ENCODE measurements at places on chromosomes 5 and 9.

DNA sequence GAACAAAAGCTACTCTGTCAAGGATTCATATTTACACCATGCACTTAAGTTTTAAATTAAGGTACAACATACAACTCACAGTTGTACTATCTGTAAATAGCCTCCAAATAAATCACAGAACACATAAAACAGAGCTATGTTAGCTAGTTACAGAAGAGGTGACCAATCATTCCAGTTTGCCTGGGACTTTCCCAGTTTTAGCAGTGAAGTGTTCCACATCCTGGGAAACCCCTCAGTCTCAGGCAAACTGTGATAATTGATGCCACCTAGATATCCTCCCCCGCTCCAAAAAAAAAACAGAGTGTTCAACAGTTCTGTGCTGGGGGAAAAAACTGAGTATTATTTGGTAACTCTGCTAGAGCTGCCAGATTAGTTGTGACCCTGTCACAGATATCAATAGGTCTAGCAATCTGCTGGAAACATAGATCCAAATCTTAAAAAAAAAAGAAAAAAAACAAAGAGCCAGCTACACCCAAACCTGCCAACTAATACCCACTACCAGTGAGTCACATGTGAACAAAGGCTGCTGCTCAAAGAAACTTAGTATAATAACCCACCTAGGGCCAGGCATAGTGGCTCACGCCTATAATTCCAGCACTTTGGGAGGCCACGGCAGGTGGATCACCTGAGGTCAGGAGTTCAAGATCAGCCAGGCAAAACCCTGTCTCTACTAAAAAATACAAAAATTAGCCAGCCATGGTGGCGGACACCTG, 5.7 kb downstream of the TBCA start:
- DNase-seq = no peak

- no peak for DNase-seq
Measured at GRCh38 chr5:84436866-84437265, 52.2 kb upstream of the EDIL3 start.

DNA sequence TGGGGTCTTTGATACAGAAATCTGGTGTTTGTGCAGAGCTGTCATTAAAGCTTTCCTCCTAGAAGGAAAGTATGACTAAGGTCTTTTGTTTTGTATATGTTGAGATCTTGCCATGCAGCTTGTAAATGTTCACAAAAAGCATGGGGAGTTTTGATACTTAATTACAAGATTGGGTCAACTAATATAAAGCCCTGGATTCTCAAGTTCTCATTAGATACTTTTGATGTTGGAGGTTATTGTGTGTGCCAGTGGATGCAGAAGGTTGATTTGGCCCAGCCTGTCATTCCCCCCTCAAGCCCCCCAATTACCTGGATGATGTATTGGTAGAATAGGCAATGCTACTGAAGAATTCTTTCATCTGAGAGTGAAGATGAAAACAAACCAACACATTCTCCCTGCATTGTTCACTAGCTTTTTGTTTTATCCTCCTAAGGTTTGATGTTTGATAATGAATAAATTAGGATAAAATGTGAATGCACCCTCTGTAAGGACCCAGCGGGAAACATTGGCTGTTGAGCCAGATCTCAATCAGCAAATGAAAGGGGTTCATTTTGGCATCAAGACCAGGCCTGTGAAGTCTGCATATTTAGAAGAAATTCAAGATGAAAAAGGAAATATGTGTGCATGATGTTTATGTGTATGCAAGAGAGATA, 61.9 kb upstream of the ADAMTS19 start:
- DNase-seq = no peak

DNA sequence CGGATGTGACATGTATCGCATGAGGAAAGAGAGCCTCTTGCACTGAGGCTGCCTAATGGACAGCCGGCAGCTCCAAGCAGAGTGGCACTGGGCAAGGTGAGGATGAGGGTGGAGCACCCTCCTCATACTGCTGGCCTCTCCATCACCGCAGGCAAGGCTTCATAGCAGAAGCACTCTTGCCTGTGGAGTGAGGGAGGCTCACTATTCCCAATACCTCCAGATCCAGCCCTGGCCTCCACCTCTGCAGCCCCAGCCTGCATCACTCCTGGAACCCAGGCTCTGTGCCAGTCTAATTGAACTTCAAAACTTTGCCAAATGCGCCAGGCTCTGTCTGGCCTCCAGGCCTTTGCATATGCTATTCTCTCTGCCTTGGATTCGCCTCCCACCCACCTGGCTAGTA, 29.7 kb upstream of the ARAP3 start:
- DNase-seq = no peak

GRCh38 chr5:157324237-157324636, 58.3 kb downstream of the CYFIP2 start:
- peak; percentile 12 for DNase-seq

GRCh38 chr9:90783552-90783951, 18.1 kb upstream of the SYK start:
- DNase-seq = no peak

DNA sequence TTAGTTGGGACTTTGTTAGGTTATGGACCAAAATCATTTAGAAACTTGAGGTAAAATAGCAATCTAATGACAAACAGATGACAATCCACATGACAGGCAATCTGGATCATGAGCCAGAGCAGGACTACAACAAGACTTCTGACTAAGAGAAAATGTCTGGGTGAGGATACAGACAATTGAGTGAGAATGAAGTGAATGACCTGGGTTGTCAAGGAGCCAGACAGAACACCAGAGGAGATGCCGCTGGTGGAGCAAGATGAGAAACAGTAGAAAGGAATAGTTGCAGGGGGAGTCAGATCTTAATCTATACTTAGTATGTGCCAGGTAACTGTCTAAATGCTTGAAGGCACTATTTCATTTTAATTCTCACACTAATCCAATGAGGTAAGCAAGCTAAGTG, 277.8 kb downstream of the PRELID2 start:
- DNase-seq = no peak

DNA sequence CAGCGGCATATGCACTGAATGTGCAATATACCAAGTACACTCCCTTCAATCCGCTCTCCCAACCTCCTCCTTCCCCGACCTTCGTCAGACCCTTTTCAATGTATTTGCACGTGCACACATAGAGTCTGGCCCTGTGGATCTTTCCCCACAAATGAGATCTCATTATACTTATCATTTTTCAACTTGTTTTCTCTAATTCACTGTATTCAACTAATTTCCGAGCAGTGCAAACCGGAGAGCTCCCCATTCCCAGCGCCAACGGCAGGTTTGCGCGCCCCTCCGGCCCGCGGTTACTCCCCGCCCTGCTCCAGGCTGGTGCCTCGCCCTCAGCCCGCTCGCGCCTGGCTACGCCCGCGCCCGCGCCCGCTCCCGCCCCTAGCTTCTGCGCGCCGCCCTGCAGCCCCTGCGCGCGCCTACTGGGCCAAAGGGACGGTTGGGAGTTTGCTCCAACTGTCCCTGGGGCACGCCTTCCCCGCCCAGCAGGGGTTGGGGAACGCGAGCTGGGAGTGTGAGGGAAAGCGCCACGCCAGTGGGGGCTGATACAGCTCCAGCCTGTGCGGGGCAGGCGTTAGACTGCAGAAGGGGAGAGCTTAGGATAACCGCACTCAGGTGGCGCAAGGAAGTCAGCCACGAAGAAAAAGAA, 3.3 kb upstream of the CDC20B start:
- DNase-seq = no peak

DNA sequence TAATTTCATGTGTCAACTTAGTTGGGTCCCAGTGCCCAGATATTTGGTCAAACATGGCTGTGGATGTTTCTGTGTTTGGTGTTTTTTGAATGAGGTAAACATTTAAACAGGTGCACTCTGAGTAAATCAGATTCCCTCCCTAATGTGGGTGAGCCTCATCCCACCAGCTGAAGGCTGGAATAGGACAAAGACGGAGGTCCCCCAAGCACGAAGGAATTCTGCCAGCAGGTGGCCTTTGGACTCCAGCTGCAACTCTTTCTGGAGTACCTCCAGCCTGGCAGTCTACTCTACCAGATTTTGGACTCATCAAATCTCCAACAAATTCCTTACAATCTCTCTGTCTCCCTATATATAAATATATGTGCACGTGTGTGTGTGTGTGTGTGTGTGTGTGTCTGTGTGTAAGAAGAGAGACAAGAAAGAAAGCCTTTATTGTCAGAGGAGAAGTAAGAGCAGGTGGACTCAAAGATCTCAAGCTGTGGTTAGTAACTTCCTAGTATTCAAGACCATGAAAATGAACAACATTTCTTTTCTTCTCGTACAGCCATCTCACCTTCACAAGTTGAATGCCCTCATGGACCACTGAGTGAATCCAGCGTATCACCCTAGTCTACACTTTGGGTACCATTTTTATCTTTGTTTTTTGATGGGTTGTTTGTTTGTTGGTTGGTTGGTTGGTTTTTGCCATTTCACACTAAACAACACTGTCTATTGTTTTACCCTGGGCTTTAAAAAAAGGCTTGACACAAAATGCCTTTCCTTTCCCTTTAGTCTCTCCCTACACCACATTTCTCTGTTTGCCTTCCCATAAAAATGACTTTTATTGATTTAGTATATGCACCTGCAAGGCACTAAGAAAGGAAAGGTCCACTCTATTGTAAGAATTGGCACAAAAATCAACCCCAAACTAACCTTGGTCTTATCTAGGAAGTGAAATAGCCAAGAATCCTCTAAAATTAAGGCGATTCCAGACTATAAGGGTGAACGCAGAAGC, 118.7 kb downstream of the TENT4A start:
- no peak for DNase-seq

DNA sequence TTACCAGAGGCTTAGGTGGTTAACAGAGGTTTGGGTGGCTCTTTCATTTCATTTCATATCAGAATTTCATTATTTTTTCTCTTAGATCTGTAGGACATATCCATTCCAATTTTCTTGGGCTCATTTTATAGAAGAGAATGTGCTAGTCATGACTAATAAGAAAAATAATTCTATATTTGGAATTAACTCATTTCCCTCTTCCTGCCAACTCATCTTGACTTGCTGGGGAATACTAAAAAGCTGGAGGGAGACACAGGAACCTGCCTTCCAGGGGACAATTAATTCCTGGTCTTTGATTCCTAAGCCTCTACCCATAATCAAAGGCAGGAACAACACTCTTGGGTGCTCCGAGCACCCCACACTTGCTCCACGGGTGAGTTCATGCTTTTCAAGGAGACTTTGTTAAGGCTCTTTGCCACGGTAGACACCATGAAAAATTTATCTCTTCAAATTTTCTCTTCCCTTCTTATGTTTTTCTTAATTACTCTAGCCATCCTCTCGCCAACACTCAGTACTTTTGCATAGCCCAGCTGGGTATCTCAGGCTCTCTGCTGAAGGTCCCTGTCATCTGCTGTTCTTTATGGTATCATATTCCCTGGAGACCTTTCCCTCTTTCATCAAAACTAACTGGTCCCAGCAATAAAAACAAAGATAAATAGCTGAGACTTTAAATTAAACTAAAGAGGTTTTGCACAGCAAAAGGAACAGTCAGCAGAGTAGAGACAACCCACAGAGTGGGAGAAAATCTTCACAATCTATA, 273.9 kb downstream of the NPR3 start:
- DNase-seq = peak; percentile 10

GRCh38 chr5:89105836-89106235, 222.9 kb upstream of the MEF2C start:
- DNase-seq = no peak

DNA sequence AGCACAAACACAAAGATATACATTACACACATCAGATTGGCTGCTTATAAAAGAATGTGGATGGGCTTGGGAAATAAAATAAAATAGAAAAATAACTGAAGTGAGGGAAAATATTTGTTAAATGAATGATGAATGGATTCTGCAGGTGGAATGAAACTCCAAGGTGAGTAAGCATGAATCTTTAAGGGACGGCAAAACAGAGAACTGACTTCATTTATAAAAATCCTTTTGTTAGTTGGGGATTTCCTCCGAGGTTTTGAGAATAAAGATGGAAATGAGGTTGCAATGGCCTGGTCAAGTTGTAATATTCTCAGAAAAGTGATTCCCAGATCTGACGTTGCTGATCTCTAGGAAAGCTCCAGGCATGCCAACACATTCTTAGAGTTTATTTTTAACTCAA, 20.9 kb upstream of the SEMA6A start:
- DNase-seq = no peak

DNA sequence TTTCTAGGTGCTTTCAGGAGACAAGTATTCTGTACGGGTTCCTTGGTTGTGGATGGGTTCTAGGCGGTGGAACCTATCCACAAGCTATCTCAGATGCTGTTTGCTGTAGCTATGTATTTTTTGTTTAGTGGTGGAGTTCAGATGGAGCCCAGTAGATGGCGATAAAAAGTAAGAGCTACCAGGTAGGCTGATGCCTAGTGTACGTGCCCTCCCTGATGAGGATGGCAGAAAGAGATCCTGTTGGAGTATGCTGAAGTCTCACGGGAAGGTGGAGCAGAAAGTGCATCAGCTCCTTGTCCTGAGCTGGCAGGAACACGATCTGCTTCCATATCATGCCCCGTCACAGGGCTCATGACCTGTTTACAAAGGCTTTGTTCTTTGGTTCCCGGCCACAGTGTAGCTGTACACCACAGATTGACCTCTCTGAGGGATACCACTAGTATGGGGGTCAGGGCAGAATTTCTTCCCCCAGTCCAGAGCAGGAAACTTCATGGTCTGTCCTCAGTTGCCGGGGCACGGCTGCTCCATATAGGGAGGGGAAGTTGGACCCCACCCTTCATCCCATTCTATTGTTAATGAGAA, 12.6 kb upstream of the UGT3A2 start:
- DNase-seq = peak; percentile 71

DNA sequence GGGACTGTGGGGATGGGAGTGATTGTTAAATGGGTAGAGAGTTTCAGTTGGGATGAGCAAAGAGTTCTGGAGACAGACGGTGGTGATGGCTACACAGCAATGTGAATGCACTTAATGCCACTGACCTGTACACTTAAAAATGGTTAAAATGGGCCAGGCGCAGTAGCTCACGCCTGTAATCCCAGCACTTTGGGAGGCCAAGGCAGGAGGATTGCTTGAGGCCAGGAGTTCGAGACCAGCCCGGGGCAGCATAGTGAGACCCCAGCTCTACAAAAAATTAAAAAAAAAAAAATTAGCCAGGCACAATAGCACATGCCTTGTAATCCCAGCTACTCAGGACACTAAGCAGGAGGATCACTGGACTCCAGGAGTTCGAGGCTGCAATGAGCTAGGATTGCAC, 7.7 kb downstream of the LMAN2 start:
- DNase-seq = no peak

All from cardiac fibroblast (primary cell).